ENCODE measurements at places on chromosomes 1 and 21.
A peak's percentile ranks its signal among the peaks of the same experiment; 100 is the strongest.

DNA sequence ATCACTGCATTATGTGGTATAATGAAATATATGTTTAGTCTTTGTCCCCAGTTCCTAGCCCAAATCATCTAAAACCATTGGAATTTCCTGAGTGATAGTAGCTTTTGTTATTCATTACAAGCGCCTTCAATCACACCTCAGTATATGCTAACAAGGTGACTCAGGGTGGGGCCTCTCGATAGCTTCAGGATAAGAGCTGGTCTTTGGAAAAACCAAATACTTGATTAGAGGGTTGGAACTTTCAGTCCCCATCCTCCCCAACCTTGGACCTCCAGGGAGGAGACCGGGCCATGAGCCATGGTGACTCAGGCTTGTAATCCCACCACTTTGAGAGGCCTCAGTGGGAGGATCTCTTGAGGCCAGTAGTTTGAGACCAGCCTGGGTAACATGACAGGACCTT is 5.1 kb upstream of the BRDT start:
- no peak for DNase-seq

GRCh38 chr1:37124501-37124900 is 90.2 kb upstream of the GRIK3 start:
- DNase-seq: no peak

DNA sequence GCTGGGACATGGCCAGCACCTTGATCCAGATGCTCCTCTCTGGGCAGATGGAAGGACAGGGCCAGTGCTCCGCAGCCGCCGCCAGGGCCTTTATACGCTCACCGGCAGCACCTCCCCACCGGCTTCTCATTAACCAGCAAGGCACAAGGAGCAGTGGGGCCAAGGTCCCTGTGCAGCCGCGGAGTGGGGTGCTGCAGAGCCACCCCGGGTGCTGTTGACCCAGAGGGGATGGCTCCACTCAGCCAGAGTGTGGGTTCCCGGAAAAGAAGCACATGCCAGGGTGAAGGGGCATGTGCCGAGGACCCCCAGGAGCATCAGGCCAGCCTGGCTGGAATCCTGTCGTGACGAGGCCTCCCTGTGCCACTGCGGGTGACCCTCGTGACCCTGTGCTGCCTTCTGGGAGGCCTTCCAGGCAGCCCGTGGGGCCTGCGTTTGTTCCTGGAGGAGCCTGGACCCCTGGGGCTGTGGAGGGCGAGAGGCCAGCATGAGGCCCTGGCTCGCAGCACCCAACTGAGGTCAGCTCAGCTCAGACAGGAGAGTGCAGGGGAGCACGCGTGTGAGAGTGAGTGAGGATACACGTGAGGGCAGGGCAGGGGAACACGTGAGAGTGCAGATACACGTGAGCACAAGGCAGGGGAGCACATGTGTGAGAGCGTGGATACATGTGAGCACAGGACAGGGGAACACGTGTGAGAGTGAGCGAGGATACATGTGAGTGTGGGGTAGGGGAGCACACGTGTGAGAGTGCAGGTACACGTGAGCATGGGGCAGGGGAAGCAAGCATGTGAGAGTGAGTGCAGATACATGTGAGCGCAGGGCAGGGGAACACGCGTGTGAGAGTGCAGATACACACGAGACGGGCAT is at the start of gene FTCD:
Gene FTCD, minus strand, starts transcription at position 66 of the 864 bp plus-strand sequence. Its CDS starts 56 bp downstream, at position 10.
- peak; percentile 11 for DNase-seq

DNA sequence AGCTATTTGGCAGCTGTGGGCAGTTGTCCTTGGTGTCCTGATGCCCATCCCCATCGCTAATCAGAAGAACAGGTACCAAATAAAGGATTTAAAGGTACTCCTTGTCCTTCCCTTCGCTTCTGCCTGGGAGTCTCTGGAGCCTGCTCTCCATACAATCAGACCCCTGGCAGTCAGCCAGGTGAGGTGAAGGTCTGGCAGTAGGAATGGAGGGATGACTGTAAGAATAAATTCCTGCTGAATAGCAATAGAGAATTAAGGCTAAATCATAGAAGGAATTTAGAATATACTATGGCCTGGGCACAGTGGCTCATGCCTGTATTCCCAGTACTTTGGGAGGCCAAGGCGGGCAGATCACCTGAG is 9.2 kb downstream of the THBS3 start:
- DNase-seq: no peak

GRCh38 chr1:43524804-43525203 is 5.9 kb upstream of the PTPRF start:
- DNase-seq: no peak

DNA sequence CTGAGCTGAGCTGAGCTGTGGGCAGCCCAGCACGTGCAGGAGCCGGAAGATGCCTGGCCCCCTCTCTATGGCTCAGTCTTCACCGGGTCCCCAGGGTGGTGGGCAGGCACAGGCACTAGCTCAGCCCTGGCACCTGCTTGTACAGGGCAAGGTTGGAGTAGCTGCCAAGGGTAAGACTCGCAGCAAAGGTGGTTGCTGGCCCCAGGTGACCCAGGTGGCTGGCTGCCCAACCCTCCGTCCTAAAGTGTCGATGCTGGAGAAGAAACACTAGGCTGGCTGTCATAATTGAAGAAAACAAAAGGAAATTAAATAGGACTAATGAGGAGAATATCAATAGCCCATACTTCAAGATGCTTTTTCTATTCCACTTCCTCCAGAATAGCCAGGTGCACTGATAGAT is 77.1 kb upstream of the ACTL8 start:
- no peak for DNase-seq

DNA sequence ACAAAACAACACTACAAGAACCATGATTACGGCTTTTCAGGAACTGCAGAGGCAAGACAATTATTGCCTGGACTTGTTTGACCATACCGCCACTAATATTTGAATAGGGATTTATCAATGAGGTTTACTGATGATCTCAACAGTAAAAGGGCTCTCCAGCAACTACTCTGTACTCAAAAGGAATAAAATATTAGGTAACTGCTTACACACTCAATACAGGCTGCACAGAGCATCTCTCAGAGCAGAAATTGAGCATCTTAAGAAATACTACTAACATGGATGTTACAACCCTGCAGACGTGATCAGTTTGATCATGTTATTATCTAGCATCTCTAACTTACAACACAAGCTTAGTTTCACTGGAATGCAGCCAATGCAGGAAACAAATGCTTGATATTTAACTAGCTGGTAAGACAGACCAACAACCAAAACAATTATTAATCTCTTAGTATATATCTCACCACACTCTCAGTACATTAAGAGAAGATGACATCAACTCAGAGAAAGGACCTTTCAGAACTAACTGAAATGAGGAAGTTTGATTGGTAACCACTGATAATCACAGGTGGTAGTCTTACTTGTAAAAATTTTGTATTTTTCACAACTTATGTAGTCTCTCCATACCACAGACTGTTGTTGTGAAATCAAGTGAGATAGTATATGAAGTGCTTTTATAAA is 52.2 kb downstream of the PUM1 start:
- DNase-seq: no peak

DNA sequence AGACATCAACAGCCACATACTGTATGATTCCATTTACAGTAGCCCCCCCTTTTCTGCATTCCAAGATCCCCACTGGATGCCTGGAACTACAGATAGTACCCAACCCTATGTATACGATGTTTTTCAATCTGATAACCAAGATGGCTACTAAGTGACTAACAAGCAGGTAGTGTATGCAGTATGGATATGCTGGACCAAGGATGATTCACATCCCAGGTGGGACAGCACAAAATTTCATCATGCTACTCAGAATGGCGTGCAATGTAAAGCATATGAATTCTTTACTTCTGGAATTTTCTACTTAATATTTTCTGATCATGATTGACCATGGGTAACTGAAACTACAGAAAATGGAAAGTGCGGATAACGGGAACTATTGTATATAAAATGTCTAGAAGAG is 30.0 kb upstream of the MRPS6 start:
- no peak for DNase-seq

GRCh38 chr1:5847013-5847659 is 145.1 kb downstream of the NPHP4 start:
- DNase-seq: peak; percentile 49

DNA sequence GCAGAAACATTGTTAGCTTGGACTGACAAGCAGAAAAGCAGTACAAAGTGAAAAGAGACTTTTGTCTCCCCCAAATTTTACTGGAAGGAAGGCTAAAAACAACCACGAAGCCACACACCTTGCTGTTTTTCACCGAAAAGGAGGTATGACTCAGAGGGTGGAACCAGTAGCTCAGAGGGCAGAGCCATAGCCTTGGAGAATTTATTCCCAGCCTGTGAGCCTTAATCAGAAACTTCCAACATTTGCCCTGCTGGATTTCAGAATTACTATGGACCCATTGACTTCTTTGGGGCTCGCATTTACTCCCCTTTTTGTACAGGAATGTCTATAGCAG is 32.0 kb downstream of the RPS6KC1 start:
- DNase-seq: peak; percentile 53

GRCh38 chr1:56696663-56697062 is 51.5 kb downstream of the PRKAA2 start:
- DNase-seq: no peak

GRCh38 chr1:63775418-63776127 is 1.8 kb downstream of the ROR1 start:
- DNase-seq: no peak

GRCh38 chr1:157181258-157181657 is 43.1 kb upstream of the ETV3 start:
- DNase-seq: no peak

DNA sequence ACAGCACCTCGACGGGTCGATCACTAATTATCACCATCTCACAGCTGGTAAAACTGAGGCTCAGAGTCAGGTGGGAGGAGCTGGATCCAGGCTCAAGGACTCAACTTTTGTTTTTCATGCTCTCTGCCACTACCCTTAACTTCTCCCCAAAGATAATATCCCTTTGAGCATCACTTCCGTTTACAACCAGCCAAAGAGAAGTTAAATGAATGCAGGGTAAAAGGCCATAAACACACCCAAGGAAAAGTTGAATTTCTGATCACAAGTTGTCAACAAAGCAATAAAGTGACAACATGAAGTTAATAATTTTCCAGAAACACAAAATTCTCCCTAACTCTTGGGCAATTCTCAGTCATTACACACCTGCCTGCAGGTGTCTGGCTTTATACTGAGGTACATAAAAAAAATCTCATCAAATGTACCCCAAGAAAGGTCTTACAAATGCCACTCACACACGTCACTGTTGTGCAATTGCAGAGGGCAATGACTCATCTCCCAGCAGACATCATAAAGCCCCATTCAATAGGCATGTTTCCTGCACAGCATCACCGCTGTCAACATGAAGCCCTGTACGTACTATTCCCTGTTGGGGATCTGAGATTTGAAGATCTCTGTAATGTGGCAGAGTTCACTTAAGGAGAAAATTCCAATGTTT is 3.4 kb downstream of the OR2T11 start:
- DNase-seq: no peak

DNA sequence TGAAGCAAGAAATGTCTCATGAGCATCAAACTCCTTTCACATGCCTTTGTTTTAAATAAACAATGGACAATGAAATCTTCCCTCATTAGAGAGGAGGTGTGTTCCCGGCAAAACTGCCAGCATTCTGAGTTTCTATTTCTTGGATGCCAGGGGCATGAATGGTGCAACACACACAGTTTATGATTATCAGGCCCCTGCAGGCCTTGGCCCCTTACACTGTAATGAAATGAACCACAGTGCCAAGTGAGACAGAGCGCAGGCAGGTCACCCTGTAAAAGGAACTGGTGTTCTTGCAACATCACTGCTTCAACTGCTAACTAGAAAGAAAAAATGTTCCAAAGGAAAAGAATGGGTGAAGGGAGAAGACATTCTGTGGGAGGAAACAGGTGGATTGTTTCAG is 3.8 kb upstream of the PIGC start:
- DNase-seq: no peak

- no peak for DNase-seq
Measured at GRCh38 chr1:165527251-165528007, 16.4 kb upstream of the LRRC52 start.

- DNase-seq: no peak
Measured at GRCh38 chr1:33061834-33062233, 19.1 kb upstream of the AZIN2 start.

DNA sequence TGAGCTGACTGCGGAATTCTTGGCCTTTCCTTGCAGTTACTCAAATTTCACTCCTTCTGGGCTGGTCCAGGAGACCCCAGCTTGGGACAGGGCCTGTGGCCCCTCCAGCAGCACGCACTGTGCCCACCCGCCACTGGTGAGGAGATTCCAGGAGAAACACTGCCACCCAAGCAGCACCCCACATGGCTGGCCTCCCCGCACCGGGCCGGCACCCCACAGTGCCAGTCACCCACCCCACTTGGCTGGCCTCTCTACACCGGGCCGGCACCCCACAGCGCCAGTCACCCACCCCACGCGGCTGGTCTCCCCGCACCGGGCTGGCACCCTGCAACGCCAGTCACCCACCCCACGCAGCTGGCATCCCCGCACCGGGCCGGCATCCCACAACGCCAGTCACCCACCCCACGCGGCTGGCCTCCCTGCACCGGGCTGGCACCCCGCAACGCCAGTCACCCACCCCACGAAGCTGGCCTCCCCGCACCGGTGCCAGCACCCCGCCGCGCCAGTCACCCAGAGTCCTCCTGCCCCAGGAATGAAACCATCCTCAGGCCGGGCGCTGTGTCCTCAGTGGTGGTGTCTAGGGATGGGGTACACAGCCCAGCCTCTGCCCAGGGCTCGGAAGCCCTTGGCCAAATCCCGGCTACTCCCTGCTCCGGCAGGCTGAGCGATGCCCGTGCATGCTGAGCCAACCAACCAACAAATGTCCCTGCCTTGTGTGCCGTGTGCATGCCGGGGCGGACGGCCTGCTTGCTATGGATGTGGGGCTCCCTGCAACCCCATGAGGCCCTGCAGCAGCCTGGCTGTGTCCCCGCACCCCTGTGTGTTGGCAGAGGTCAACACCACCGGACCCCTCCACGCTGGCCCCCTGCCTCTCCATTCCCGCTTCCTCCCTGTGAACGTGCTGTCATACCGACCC is 38.6 kb upstream of the TSPEAR start:
- no peak for DNase-seq

DNA sequence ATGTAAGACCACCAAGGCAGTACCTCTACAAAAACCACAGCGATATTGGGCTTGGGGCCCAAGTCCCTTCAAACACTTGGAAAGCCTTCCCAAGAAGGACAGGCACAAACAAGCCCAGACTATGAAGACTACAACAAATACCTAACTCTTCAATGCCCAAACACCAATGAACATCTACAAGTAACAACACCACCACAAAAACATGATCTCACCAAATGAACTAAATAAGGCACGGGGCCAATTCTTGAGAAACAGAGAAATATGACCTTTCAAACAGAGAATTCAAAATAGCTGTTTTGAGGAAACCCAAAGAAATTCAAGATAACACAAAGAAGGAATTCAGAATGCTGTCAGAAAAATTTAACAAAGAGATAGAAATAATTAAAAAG is 86.8 kb downstream of the COL24A1 start:
- DNase-seq: no peak

GRCh38 chr1:156839426-156840109 is 19.3 kb downstream of the INSRR start:
- DNase-seq: no peak
